ENCODE measurements at places on chromosomes 16 and 17.

GRCh38 chr16:67563708-67564468, 1.6 kb downstream of the CTCF start:
- peak; percentile 85 for DNase-seq

DNA sequence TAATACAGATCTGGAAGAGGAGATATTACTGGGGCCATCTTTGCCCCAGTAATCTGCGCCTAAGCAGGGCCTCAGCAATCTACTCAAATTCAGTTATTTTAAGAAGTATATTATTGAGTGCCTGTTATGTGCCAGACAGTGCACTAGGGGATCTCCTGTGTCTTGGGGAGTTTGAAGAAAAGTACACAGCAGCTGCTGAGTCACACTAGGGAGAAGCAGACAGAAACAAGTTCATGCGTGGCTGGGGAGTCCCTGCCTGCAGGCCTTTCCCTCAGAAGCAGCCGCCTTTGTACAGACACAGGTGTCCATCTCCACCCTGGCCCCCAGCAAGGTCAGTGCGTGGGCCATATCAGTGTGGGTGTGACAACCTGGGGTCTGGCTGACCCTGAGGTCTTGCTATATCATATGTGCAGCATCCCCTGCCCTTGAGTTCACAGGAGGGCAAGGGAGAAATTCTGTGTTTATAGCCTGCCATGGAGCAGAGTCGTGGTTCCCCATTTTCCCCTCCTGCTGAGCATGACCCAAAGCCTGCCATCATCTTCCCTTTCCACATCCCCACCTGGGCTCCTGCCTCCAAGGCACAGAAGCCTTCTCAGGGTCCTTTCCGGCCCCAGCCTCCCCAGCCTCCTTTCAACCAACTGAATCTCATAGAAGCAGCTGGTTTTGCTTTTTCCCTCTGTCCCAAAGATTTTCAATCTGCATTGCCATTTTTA, 229.9 kb upstream of the SDK2 start:
- DNase-seq, result no peak

DNA sequence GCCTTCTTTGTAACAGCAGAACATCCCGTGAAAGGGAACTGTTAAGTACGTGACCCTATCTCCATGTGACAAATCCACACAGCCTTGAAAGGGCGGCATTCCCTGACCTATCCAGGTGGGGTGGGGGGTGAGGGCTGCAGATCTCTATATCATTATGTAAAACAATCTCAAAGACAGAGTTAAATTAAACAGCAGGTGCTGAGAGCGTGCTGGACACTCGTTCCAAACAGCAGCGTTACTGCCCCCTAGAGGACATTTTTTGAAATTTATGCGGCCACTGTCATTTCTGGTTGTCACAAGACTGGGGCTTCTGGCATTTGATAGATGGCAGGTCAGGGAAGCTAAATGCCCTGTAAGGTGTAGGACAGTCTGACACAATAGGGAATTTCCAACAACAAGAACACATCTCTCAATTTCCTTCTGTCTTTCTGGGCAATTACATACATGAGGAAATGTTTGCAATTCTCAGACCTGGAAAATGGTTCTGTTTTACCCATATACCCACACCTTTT, 6.7 kb upstream of the SLC25A39 start:
- peak; percentile 56 for DNase-seq

- no peak for DNase-seq
These were observed 1001.6 kb upstream of the CDH8 start for GRCh38 chr16:63037761-63038396.

DNA sequence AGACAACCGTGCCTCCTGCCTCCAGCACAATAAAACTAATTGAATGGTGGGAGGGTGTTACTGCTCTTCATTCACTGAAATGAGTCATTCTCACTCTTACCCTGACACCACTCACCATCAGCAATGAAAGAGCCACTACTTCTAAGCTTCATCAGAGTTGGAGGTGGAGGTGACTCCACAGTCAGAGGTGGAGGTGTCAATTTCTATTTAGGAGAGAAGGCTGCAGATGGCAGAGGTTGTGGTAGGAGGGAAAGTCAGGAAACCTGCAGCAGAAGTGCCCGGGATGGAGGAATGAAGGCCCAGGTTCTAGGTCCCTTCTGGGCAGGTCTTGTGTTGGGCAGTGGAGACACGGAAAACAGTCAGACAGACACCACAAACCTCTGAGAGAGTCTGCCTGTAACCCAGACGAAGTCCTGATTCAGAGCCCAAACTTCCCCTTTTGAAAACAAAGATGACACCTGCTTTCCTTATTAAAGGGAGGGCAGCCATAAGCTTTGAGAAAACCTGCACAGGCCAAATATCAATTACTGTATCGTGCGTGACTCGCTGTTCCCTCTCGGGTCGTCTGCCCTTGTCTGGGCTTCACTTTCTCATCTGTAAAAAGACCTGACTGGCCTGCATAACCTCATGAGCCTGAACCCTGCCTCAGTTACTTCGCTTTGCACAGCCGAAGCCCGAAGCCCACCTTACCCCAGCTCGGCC, 668 bp downstream of the ATPAF2 start:
- no peak for DNase-seq

DNA sequence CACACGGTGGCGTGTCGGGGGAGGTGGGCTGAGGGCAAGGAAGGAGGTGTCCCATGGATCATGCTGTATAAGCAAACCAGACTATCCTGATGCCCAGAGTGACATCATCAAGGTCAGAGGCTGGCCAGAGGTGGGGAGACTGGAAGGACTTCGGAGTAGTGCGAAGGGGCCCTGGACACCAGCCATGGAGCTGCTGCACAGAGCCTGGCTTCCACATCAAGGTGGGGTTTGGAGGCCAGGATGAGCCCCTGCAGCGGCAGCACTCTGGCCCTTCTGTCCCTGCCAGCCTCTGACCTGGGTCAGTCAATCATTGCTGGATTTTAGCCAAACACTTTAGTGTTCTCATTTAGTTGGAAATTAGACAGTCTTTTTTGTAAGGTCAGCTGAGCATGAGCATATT, 34.8 kb downstream of the MED13 start:
- no peak for DNase-seq

GRCh38 chr16:84332975-84333684, 35.2 kb upstream of the ATP2C2 start:
- no peak for DNase-seq

DNA sequence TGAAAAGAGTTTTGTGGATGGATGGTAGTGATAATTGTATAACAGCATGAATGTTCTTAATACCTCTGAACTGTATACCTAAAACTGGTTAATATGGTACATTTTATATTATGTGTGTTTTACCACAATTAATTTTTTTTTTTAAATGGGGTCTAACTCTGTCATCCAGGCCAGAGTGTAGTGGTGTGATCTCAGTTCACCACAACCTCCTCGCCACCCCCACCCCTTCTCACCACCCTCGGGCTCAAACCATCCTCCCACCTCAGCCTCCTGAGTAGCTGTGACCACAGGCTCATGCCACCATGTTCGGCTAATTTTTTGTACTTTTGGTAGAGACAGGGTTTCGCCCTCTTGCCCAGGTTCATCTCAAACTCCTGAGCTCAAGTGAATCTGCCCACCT, 123.2 kb downstream of the CDRT15L2 start:
- DNase-seq, result no peak

GRCh38 chr17:59221159-59221847, 992 bp downstream of the GDPD1 start:
- no peak for DNase-seq

DNA sequence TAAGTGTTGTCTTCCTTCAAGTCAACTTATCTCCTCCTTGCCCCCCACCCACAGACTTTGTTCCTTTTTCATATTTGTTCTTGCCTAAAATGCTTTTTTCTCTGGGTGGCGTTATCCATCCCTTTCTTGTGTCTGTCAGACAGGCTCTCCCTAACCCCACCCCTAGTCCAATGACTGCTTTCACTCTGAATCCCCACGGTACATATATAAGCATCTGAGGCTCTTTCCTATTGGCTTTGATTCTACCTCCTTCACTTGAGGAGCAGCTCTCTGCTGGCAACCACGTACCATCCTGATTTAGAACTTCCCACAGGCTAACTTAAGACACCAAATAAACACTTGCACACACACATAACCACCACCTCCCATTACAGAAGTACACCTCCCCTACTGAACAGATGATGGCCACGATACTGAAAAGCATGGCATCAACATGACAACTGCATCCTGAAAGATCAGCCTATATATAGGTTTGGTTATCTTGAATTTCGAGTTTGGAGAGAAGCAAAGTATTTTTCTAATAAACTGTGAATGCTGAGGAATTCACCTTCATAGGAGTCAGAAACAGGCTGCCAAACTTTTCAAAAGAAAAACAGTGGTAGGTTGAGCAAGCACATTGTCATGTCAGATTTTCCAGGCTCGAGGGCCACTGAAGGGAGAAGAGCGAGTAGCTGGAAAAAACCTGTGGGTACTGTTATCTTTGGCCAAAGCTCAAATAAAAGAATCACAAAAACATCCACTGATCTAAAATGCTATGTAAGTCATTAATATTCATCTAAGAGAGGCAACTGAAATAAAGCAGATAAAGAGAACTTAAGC, 24.3 kb downstream of the STAT3 start:
- peak; percentile 38 for DNase-seq

DNA sequence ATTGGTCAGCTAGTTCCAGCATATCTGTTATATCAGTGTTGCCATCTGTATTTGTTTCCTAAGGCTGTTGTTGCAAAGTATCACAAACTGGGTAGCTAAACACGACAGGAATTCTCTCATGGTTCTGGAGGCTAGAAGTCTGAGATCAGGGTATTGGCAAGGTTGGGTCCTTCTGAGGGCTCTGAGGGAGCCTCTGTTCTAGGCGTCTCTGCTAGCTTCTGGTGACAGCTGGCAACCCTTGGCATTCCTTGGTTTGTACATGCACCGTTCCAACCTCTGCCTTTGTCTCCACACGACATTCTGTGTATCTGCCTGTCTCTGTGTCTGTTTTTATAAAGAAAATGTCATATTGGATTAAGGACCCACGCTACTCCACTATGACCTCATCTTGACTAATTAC, 219.9 kb upstream of the NLRP1 start:
- DNase-seq, result no peak

DNA sequence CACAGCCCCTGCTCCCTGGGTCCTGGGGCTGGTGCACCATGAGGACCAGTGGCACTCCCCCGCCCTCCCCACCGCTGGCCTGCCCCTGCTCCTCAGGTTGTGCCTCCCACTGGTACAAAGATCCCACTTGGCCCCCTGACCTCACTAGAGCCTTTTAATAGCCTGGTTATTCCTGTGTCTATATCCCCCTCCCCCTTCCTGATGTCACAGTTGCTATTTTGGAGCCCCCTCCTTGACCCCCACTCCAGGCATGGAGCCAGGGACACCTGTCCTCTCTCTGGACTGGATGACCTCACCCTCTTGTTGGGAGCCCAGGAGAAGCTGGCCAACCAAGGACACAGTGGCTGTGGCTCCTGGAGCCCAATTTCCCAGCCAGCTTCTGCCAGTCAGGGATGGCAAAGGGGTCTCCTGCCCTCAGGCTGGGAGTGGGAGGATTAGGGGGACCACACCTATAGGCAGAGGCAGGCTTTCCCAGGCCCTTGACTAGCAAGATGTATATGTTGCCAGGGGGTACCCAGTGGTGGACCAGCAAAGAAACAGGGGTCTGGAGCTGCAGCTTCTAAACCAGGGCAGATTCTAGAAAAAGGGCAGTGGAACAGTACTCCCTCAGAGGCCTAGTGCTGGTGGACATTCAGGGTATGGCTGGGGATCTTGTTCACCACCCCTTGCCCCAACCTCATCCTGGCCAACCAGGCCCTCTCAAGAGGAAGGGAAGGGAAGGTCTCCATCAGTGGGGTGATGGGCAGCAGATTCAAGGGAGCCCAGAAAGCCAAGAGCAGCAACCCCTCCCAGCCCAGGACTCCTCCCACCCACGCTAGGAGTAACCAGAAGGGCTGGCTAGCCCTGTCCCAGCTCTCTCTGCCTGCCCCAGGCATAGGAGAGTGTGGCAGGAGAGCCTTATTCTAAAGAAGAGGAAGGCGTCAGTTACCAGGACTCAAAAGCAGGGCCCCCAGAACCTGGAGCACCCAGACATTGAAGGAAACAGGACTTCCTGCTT, 10.9 kb downstream of the HDAC5 start:
- DNase-seq, result no peak

DNA sequence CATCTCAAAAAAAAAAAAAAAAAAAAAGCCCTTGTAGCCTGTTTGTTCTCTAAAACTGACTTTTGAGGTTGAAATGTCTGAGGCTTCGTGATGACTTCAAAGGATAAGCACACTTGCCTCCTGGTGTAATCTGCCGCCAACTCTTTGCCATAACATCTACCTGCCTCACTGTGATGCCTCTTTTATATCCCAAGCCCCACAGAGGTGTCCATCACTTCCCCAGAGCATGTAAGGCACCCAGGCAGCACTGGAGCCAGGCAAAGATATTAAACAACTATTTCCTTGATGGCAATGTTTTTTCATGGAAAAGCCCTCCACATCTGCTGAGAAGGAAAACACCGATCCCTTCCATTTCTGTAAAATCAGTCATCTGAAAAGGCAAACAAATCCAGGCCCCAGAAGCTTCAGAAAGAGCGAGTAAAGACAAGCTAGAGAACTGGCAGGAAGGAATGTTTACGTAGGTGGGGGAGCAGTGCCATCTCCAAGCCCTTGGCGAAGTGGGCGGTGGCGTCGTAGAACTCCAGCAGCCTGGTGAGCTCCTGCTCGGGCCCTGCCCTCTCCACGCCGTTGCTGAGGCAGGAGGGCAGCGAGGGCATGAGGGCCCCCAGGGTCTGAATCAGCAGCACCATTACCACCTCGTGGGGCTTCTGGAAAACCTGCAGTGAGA, 28.6 kb downstream of the COG7 start:
- DNase-seq, result peak; percentile 28

DNA sequence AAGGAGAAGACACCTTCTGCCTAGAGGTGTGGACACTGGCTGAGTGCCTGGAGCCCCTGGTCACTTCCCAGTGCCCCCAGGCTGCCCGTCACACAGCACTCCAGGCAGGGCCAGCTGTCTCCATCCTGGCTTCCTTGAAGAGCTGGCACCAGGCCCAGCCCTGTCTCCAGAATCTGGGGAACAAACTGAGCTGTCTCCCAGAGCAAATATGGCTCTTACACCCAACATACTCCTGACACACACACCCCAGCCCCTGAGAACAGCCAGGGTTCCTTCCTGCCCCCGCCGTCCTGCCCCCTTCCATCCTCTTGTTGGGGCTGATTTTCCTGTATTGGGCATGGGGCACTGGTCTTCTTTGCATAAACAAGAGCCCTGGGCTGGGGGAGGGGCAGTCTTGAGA, 9.1 kb downstream of the NHERF1 start:
- no peak for DNase-seq

GRCh38 chr17:65398040-65398787, 163.2 kb downstream of the AXIN2 start:
- peak; percentile 42 for DNase-seq

DNA sequence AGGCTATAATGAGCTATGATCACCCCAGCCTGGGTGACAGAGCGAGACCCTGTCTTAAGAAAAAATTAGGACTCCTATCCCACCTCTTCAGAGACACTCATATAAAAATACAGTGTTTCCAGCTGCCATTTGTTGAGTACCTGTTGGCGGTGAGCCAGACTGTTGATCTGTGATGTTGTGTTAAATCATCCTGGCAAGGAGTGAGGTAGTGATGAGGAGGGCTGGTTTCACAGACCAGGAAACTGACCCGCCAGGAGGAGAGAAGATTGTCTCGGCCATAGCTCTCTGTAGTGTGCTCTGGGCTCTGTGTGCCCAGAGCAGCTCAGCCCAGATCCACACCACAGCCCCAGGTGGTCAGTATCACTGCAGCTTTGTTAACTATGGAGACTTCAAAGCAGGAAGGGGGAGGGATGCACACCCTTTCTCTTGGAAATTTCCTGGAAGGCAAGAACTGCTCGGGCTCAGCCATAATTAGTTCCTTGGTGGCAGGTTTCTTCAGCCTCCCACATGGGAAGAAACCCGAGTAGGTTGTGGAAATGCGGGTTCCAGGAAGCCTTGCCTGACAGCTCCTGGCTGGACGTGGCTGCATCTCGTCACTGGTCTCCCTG, 343.0 kb downstream of the SNX29 start:
- no peak for DNase-seq

GRCh38 chr17:6496116-6496481, 51.8 kb downstream of the PIMREG start:
- DNase-seq, result no peak
